Left lung (tissue), 14 donors: ENCODE measurements at places on chromosomes 4 and X. TPM values are rescaled to one million over a fixed set of nuclear protein-coding genes. Genes with fewer than 3 reads are reported as not detected.

Gene SLC9B2
- total RNA-seq, result 8.5 TPM

- no peak for DNase-seq
Observed at GRCh38 chr4:84669201-84669600, 86.3 kb downstream of the CDS1 start.

GRCh38 chrX:38804432-38804681 lies 3.1 kb downstream of the MID1IP1 start:
- DNase-seq, result no peak

DNA sequence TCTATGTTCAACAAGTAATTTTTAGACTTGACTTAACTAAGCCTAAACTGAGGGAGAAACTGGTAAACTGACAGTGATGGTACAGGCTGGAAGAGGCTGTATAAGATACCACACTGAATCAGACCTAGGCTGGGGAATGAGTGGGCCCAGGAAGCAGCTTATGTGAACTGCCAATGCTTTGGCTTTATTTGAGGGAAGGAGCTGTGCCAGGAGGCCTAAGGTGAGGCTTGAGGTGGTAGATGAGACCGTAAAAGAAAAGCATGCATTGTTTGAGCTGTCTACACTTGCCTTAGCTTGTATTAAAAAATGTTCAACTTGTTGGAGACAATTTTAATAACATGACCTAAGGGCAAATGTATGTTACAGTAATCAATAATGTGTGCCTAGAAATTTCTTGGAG lies 96.2 kb downstream of the RS1 start:
- no peak for DNase-seq
